Cardiac muscle cell (in vitro differentiated cells and primary cell): ENCODE measurements at places on chromosomes 2 and 18. TPM values are rescaled to one million over a fixed set of nuclear protein-coding genes. Genes with fewer than 3 reads are reported as not detected.
A peak's percentile ranks its signal among the peaks of the same experiment; 100 is the strongest.

DNA sequence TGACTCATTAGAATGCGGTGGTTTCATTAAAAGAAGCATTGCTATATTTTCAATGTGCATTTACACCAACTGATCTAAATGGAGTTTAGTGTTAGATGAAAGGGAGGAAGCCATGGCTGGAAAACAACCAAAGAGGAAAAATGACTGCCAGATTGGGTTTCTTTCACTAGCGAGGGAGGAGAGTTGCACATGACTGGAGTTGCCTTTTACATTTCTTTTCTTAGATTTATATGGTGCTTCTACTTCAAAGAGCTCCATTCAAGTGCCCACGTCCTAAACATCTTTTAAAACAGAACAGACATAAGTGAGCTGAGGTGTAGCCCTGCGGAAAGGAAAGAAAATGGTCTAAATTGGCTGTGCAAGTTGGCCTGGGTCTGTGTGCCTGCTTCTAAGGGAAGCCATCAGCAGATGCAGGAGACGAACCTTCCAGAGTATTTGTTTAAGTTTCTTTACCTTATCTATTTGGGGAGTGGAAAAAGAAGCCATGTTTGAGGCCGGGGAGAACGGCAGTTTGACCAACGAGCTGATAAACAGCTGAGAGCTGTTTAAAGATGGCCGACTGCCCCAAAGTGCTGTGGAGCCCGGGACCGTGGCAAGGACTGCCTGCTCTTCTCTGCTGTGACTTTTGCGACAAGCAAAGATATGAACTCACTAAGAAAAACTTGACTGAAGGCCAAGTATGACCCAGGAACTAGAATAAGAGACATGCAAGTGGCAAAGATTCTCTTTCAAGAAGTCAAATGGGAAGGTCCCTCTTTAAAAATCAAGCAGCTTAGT is 327.0 kb downstream of the ZNF516 start:
- DNase-seq = peak; percentile 3

- DNase-seq = no peak
These were observed 245.4 kb downstream of the CDH2 start for GRCh38 chr18:27931535-27931934.

DNA sequence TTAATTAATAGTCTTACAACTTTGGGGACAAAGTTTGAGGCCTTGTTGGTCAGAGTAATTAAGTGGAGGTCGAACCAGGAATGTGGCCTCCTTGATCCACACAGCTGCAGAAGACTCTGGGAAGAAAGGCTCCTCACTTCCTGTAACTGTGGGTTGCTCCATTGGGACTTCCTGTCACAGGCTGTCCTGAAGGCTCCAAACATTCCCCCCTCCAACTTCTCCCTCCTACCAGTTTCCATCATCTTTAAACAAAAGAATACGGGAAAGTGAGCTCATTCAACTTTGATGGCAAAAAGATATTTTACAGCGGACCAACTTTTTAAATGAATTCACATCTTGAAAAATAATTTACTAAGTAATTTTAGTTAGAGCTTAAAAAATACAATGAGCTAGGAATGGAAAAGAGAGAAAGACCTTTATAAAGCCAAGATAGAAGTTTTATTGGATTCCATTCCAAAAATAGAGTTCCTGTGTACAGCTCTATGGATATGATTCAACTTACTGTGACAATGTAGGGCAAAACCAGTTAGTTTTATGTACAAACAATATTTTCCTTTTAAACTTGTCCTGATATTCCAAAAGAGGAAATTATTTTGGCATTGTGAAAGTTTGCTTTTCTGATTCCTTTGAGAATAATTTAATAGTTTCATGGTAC is 212.0 kb upstream of the NABP1 start:
- DNase-seq = no peak

DNA sequence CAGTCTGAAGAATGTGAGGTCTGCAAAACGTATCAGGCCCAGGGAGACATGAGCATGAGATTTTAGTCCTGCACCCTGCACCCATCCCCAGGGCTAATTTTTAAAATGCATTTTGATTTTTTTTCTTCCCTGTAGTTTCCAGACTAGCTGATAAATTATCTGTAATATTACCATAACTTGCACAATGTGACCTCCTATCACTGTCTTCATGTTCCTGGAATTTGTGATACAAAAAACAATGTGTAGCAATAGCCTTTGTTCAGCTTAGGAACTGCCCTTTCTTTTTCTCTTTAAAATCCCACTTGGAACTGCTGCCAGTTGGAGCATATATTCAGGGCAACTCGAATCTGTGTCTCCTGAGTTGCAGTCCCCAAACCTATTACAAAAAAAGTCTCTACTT is 222.8 kb upstream of the HS6ST1 start:
- no peak for DNase-seq

PDCD1 gene
- not detected in 2 replicates for total RNA-seq
